Stomach (tissue), 19 donors: ENCODE measurements at places on chromosomes 1 and 21. TPM values are rescaled to one million over a fixed set of nuclear protein-coding genes. Genes with fewer than 3 reads are reported as not detected.

GRCh38 chr1:19940486-19941205 is 17.2 kb upstream of the PLA2G2E start:
- no peak for DNase-seq

DNA sequence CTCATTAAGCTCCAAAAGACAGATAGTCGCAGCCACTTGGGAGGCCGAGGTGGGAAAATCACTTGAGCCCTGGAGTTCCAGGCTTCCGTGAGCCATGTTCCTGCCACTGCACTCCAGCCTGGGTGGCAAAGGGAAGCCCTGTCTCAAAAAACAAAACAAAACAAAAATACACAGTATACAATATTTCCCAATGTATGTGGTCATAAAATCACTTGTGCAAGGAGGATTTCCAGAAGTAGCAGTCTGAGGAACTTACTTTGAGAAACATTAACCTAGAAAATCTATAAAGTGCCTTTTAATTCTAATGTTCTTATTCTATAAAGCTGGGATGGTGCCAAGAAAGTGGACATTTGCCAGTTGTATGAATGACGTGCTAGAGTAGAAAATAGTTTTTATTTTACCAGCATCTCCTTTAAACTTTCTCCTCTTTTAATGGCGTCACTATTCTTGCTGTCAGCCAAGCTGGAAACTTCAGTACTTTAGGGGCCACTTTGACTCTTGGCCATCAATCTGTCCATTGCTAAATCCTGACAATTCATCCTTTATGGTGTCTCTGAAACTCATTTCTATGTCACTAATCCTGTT is 22.5 kb downstream of the FAM177B start:
- no peak for DNase-seq

DNA sequence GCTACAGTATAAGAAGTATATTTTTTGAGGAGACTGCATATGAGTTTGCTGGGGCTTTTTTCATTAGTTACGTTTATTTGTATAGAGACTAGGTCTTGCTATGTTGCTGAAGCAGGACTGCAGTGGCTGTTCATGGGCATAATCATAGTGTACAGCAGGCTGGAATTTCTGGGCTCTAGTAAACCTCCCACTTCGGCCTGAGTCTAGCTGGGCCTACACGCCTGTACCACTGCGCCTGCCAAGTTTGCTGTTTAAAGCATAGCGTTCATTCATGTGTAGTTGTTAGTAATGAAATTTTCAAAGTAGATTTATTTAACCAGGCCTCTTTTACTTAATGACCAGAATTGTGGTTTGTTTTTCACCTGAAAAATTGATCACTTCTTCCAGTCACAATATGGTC is 33.8 kb downstream of the HS2ST1 start:
- DNase-seq, result no peak

DNA sequence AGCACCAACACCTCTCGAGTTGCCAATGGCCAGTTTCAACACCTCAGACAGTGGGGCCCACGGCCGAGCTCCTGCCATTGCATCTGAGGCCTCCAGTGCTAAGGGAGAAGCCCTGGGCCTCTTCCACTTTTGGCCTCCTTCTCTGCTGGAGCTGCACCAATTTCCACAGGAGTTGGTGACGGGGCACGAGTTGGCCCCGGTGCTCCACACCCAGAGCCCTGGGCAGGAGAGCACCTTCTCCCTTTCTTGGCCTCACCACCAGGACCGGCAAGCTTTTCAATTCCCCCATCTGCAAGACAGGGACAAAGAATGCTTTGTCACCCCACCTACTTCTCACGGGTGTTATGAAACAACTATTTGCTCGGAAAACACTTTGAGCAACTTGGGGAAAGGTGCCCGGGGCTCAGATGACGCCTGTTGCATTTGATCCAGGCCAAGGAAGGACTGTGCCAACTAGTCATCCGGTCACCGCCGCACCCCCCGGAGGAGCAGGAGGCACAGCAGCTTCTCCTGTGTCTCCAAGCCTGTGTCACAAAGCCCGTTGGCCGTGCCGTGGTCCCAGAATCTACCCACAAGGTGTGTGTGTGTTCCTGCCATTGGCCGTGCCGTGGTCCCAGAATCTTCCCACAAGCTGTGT is 55.2 kb downstream of the TOMM20 start:
- DNase-seq, result peak; percentile 89

Gene SAMD11
- 4.8 TPM for total RNA-seq
